Inflammatory macrophage treated with lipopolysaccharide for 1 hour (primary cell): ENCODE measurements at places on chromosomes 5 and 9.

- DNase-seq = no peak
These were observed 110.0 kb upstream of the DMRT1 start for GRCh38 chr9:731474-731873.

DNA sequence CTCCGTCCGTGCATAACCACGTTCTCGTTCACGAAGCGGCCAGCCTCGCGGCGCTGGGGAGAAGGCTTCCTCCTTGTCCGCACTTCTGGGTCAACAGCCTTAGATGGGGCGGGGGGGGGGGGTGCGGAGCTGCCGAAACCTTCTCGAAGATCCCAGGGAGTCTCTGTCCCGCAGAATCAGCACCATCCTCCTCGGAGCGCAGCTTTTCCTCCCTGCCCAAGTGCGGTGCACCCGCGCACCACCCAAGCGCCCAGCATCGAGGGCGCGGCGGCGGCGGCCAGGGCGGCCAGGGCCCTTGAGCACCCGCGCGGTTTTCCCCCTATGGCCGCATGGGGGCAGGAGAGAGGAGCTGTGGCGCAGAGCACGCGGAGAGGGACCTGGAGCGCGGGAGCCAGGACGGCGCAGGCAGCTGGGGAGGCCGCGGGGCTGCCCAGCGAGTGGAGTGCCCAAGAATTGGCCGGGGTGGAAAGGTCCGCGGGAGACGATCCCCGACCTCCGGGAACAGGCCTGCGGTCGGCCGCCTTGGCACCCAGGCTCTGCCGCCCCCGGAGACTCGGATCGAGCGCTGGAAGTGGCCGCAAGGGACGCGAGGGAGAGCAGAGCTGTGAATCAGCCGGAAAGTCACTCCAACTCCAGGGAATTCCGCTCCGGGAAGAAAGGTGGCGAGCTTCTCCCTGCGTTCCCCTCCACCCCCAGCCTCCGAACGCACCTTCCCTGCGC lies 43.1 kb downstream of the TMEM174 start:
- DNase-seq = peak; percentile 26

DNA sequence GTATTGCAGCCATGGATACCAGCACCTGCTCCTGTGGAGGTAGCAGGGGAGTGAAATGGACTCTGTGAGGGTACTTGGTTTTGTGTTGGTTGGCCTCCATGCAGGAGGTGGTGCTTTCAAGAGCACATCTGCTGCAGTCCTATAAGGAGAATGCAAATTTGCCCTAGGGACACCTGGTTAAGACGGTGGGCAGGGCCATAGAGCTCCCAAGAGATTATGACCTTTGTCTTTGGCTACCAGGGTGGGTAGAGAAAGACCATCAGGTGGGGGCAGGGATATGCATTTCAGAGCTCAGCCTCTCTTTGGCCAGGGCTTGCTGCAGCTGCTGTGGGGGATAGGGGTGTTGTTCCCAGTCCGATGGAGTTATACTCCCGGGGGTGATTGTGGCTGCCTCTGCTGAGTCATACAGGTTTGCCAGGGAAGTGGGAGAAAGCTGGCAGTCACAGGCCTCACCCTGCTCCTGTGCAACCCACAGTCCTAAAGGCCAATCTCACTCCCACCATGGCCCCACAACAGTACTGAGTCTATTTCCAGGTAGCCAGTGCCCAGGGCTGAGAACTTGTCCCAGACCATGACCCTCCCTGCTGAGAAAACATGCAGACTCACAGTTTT lies 14.0 kb upstream of the PDLIM4 start:
- no peak for DNase-seq

DNA sequence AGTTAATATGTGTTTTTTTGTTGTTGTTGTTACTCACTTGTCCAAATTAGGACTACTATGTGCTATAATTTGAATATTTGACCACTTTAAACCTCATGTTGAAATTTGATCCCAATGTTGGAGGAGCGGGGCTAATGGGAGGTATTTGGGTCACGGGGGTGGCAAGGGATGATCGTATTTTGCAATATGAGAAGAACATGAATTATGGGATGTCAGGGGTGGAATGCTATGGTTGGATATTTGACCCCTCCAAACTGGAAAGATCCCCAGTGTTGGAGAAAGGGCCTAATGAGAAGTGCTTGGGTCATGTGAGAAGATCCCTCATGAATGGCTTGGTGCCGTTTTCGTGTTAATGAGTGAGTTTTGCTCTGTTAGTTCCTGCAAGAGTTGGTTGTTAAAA lies 119.8 kb downstream of the NUDT12 start:
- DNase-seq = no peak

GRCh38 chr9:129702589-129703520 lies 37.4 kb downstream of the PRRX2 start:
- DNase-seq = peak; percentile 49

- DNase-seq = peak; percentile 52
These were observed 113.4 kb downstream of the SYK start for GRCh38 chr9:90914868-90915483.

GRCh38 chr5:107135391-107135790 lies 535.3 kb downstream of the EFNA5 start:
- DNase-seq = no peak

DNA sequence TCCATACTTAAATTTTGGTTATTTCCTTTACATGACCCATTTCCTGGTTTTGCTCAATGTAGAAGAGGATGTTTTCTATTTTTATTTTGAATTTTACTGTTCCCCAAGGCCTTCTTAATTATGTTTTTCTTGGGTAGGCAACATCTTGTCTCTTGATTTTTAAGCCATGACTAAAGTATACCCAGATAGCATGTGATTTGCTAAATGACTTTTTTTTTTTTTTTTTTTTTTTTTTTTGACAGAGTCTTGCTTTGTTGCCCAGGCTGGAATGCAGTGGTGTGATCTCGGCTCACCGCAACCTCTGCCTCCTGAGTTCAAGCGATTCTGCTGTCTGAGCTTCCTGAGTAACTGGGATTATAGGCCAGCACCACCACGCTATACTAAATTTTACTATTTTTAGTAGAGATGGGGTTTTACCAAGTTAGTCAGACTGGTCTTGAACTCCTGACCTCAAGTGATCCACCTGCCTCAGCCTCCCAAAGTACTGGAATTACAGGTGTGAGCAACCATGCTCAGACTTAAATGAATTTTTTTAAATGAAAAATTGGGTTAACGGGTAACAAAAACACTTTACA lies 198.6 kb upstream of the DAB2 start:
- DNase-seq = no peak

GRCh38 chr9:33124751-33125381 lies 42.3 kb downstream of the B4GALT1 start:
- DNase-seq = no peak

DNA sequence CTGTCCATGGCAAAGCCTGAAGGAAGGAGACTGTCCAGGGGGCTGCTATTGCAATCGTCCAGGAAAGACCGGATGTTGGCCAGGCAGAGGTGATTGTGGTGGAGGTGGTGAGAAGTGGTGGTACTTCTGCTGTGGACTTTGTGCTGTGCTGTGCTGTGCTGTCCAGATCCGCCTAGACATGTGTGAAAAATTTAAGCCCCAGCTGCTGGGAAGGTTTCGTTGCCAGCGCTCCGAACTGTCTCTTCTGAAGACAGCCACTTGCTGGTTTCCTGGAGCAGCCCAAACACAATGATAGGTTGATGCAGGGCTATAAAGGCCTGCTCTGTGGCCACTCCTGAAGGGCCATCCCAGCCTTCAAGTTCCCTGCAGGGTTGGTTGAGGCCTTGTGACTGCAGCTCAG lies 223.0 kb upstream of the MPDZ start:
- no peak for DNase-seq
